ENCODE measurements at places on chromosomes 13 and 19. TPM values are rescaled to one million over a fixed set of nuclear protein-coding genes. Genes with fewer than 3 reads are reported as not detected.

The ZNF773 gene
- 13.5 TPM for total RNA-seq

The ZNF667 gene
- total RNA-seq, result 11.8 TPM

The MEGF8 gene
- total RNA-seq, result 19.5 TPM

The ZNF442 gene
- 10.6 TPM for total RNA-seq

The BCAM gene
- total RNA-seq, result 22.6 TPM

The DOCK6 gene
- total RNA-seq, result 14.2 TPM

The ZNF507 gene
- total RNA-seq, result 18.5 TPM

The ADGRE3 gene
- not detected for total RNA-seq

The GRIK5 gene
- total RNA-seq, result not detected

The NUDT19 gene
- total RNA-seq, result 4.1 TPM

The KMT5C gene
- total RNA-seq, result 10.6 TPM

The HSPB6 gene
- total RNA-seq, result 67.4 TPM

The FCAR gene
- not detected for total RNA-seq

The ZNF555 gene
- total RNA-seq, result 7.0 TPM

The TM9SF2 gene
- 125 TPM for total RNA-seq

The NCAN gene
- total RNA-seq, result 0.72 TPM

The DIRAS1 gene
- 8.2 TPM for total RNA-seq

The TCF3 gene
- total RNA-seq, result 18.5 TPM

The FSD1 gene
- 3.4 TPM for total RNA-seq

The CGB8 gene
- total RNA-seq, result not detected

The REXO1 gene
- total RNA-seq, result 3.1 TPM

The CEACAM7 gene
- 3.6 TPM for total RNA-seq

The FXYD7 gene
- 1.2 TPM for total RNA-seq

The IGFL4 gene
- 3.4 TPM for total RNA-seq

The C19orf67 gene
- not detected for total RNA-seq

The TMC4 gene
- 2.6 TPM for total RNA-seq

The PSG1 gene
- total RNA-seq, result 4.6 TPM

The JAK3 gene
- total RNA-seq, result 32.7 TPM

The OVOL3 gene
- total RNA-seq, result not detected

The SULT2A1 gene
- not detected for total RNA-seq

The CXCL17 gene
- total RNA-seq, result not detected

The TSKS gene
- total RNA-seq, result not detected

The DMKN gene
- total RNA-seq, result 11.8 TPM

The RAB8A gene
- 34.4 TPM for total RNA-seq

The IZUMO2 gene
- total RNA-seq, result not detected

The SBSN gene
- total RNA-seq, result 2.2 TPM

The CABP5 gene
- 11.8 TPM for total RNA-seq

The ANKRD24 gene
- total RNA-seq, result 1.4 TPM

The RFX1 gene
- total RNA-seq, result 1.9 TPM

The TUBB4A gene
- not detected for total RNA-seq

The ZNF728 gene
- total RNA-seq, result 2.6 TPM

The DPF1 gene
- total RNA-seq, result 2.2 TPM

The POGLUT2 gene
- 86.9 TPM for total RNA-seq

The SCGB2B2 gene
- not detected for total RNA-seq

The SIGLECL1 gene
- total RNA-seq, result not detected

All from umbilical cord (tissue), 2 donors.